ENCODE measurements at places on chromosomes 6 and 20. TPM values are rescaled to one million over a fixed set of nuclear protein-coding genes. Genes with fewer than 3 reads are reported as not detected.

The RUNX2 gene
- total RNA-seq: 0.91 TPM

The C20orf141 gene
- not detected for total RNA-seq

The ZBTB2 gene
- 11.0 TPM for total RNA-seq

The DNAH8 gene
- total RNA-seq: under 0.01 TPM

Data from articular chondrocyte of knee joint (primary cell).